Left colon (tissue), 2 donors: ENCODE measurements at places on chromosomes 12 and 14.

DNA sequence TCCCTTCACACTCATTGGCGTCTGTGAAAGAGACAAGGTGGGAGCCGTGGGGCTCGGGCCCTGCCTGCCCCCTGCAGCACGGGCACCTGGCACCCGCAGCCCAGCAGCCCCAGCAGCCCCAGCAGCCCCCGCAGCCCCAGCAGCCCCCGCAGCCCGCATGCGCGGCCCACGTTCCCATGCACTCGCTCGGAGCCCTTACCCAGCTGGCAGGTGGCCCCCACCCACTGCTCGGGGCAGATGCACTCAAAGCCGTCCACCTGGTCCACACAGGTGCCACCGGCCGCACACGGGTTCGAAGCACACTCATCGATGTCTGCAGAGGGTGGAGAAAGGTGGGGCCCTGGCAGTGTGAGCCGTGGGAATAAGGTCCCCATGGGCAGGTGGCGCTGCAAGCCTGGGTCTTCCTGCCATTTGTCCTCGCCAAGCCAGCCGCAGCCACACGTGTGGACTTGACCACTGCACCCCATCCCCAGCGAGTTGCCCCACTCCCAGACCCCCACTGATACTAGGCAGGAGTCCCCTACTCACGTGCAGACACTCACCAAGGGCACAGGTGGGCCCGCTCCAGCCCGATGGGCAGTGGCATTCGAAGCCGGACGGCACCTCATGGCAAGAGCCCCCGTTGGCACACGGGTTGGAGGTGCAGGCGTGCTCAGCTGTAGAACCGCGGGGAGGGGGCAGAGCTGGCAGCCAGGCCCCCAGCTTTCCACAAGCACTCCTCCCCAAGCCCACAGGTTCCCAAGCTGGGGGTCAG, 17.3 kb downstream of the JAG2 start:
- DNase-seq: no peak

DNA sequence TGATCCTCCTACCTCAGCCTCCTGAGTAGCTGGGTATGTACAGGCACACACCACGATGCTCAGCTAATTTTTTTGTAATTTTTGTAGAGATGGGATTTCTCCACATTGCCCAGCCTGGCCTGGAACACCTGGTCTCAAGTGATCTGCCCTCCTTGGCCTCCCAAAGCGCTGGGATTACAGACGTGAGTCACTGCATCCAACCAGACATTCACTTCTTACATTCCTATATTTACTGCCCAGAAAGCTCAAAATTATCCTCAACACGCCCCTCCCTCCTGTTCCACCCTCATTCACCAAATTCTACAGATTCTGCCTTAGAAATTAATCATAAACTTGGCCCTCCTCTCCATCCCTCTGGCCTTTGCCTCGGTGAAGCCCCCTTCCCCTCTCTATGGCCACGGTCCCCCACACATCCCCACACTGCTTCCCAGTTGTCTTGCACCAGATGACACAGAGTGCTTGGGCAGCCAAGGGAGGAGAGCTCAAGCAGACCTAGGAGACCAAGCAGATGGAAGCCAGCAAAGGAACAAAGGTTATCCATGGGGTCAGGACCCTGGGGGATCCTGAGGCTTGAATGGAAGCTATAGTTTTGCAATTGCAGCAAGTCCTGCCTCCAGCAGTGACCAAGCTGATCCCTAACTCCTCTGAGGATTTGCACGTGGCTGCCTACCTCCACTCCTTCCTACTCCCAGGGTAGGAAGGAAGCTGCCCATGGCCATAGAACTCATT, 213.2 kb upstream of the FOXN3 start:
- no peak for DNase-seq

DNA sequence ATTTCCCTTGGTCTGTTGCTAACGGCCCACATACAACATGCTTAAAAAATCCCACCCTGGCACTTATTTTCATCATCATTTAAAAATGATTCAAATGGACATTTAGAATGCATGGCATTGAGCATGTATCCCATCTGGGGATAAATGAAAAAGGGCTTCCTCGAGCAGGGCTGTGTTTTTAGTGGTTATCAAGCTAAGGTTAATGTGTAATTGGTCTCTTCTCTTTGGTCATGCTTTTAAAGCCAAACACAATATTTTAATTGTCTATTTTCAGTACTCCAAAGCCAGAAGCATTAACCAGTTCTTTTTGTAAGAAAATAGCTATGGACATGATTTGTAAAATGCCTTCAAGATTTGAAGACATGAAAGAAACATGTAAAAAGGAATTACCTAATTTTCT, 1.9 kb upstream of the TRHDE start:
- DNase-seq: no peak

GRCh38 chr14:55198749-55199148, 7.4 kb upstream of the DLGAP5 start:
- DNase-seq: no peak

DNA sequence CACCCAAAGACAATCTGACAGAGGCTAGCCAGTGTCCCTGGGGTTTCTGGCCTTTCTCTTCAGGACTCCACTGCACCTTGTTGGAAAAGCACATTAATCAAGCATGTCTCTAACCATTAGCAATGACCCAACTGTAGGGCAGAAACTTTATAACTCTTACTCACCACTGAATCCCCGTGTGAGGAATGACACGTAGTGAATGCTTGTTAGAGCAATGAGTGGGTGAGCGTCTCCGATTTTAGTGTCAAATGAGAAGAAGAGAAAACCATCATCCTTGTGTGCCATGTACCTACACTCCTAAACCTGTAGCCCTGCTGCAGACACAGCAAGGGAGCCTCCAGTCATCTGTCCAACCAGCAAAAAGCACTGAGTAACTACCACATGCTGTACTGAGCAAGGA, 56.5 kb upstream of the GPR68 start:
- no peak for DNase-seq

DNA sequence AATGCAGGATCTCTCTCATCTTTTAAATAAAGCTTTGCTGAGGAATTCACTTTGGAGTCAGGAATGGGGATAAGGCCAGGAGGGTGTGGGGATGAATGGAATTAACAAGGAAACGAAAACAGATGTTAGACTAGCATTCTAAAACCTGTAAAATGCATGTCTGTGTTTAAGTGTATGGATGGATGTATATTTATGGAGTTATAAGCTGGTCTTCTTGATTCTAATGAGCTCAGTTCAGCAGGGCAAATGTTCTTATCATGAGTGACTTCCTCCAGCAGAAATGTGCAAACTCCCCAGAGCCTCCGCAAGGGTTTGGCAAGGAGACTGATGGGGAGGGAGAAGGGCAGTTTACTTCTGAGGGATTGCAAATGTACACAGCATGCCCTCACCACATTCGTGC, 149.1 kb downstream of the NTF3 start:
- DNase-seq: no peak

DNA sequence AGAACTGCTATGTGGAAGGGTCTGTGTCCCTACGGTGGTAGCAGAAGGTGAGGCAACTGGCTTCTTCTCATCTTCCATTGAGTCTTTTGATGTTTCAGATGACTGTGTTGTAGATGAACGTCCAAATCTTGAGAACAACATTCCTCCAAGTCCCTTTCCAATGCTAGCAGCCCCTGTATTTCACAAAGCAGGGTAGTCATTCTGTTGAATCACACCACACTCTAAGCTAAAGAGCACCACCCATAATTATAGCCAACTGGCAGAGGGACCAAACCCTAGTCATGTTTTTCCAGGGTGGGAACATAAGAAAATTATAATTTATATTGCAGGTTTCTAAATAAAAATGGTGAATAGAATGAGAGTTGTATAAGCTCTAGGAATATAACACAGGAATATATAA, 98.7 kb downstream of the DDHD1 start:
- no peak for DNase-seq

- no peak for DNase-seq
Observed at GRCh38 chr14:65312859-65313258, 99.7 kb upstream of the FUT8 start.

DNA sequence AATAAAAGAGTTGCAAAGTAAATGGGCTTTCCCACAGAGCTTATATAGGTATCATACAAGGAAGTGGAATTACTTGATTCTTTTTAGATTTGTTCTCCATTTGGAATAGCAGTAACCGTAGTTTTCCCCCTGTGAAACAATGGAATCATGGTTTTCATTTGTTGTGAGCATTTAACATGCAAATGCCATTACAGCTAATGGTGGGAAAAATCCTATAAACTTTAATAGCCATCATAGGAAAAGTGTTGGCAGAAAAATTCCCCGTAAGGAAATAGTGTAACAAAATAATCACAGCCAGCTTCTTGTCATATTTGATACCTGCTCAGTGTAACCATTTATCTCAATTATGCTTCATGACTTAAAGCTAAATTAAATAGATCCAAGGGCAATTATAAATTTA, 95.3 kb downstream of the TPH2 start:
- no peak for DNase-seq
